Uterus (tissue), 4 donors: ENCODE measurements at places on chromosomes 13 and 19. TPM values are rescaled to one million over a fixed set of nuclear protein-coding genes. Genes with fewer than 3 reads are reported as not detected.
A peak's percentile ranks its signal among the peaks of the same experiment; 100 is the strongest.

DNA sequence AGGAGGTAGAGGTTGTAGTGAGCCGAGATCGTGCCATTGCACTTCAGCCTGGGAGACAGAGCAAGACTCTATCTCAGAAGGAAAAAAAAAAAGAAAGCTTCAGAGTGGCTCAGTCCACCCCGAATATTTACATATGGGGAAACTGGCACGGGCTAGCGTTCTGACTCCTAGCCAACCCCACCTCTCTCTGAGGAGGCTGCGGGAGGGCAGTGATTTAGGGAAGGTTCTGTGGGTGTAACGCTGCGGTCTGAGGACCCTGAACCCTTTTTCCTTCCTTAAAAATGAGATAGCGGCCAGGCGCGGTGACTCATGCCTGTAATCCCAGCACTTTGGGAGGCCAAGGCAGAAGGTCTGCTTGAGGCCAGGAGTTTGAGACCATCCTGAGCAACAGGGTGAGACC lies 5.0 kb downstream of the LRRC25 start:
- H3K27ac ChIP-seq = no peak overlapping the region
- H3K4me3 ChIP-seq = no peak overlapping the region
- peaks cover 5% of the 10 kb centered on the region for H3K27me3 ChIP-seq
- no peaks in the 10 kb centered on the region for H3K36me3 ChIP-seq
- no peaks in the 10 kb centered on the region for H3K4me1 ChIP-seq
- no peak for DNase-seq

The PSG7 gene
- not detected for total RNA-seq

DNA sequence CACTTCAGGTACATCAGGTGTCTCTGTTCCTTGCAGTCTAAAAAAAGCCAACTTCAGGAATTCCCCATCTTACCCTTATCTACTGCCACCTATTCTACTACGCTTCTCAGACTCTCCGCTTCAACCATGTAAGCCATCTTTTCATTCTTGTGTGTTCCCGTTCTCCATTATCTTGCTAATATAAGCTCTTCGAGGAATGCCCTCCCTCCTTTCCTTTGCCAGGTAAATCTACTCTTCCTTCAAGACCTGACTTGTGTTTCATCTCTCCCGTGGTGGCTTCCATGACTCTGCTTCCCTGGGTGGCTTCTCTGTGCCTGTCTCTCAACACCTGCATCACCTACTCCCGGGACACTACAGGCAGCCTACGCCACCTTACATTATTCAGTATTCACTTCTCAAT lies 42.3 kb upstream of the MEDAG start:
- H3K4me3 ChIP-seq = no peak overlapping the region
- DNase-seq = no peak
- no peaks in the 10 kb centered on the region for H3K36me3 ChIP-seq
- H3K27me3 ChIP-seq = no peaks in the 10 kb centered on the region
- H3K27ac ChIP-seq = peak overlapping the region; percentile 97

The CABP5 gene
- not detected for total RNA-seq

DNA sequence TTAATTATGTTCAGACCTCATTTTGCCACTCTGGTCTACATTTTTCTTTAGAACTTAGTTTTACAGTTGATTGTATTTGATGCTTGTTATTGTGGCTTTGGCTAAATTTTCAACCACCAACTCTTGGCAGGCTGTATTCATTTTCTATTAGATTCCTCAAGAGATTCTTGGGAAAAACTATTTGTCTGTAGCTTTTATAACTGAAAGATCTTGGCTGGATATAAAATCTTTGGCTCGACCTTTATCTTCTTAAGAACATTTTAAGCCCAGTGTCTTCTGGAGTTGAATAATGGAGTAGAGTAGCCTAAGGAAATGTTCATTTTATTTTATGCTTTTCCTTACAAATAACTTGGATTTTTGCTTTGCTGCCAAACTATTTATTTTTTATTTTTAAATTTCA lies 848.5 kb downstream of the PCDH17 start:
- H3K4me3 ChIP-seq = no peak overlapping the region
- DNase-seq = no peak
- H3K4me1 ChIP-seq = no peaks in the 10 kb centered on the region
- no peaks in the 10 kb centered on the region for H3K27me3 ChIP-seq
- H3K36me3 ChIP-seq = no peaks in the 10 kb centered on the region
- no peak overlapping the region for H3K27ac ChIP-seq

DNA sequence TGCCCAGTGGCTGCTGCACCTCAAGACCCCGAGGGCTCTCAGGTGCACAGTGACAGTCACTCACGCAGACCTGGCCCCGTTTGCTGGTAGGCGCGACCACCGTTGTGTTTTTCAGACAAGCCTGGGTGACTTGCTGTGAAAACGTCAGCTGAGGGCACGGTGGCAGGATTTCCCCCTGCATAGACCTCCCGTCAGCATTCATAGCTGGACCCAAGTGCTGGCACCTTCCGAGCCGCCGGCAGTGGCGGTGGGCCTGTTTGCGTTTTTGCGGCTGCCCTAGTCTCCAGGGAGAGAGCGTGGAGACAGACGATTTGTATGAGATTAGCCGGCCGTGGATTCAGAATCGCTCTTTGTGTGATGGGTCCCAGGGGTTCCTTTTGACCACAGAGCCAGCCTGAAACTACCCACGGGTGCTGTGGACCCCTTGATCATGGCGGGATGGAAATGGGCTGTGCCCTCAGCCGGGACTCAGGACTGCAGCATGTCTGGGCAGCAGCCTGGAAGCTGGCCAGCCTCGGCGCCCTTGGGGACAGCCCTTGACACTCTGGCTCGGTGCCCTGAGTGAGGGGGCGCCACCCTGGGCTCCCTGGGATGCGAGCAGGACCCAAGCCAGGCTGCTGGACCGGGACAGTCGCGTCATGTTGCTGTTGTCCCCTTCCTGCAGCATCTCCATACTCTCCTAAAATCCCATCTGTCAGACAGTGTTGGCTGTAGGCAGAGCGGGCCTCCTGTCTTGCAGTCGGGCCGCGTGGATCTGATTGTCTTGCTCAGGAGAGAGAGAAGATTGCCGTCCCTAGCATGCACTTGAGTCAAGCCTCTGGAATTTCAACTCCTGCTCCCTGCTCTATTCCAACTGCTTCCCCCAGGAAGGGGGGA lies 8.6 kb downstream of the KDM4B start:
- H3K4me1 ChIP-seq = peaks cover 24% of the 10 kb centered on the region
- DNase-seq = peak; percentile 75
- H3K4me3 ChIP-seq = peak overlapping the region; percentile 11
- no peaks in the 10 kb centered on the region for H3K27me3 ChIP-seq
- H3K27ac ChIP-seq = peak overlapping the region; percentile 96
- no peaks in the 10 kb centered on the region for H3K36me3 ChIP-seq

The NLRP11 gene
- total RNA-seq = not detected

The MAB21L1 gene
- not detected for total RNA-seq

DNA sequence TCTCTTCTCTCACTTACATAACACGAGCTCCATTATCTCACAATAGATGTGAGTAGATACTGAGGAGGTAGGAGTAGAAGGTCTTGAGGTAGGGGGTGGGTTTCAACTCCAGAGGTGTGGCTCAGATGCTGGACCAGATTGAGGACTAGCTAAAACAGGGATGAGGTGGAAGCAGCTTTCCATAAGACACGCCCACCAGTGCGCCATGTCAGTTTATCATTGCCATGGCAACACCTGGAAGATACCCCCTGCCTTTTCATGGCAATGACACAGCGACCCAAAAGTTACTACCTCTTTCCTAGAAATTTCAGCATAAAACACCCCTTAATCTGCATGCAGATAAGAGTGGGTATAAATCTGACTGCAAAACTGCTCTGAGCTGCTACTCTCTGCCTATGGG lies 44.1 kb downstream of the KCTD15 start:
- no peak overlapping the region for H3K27ac ChIP-seq
- DNase-seq = no peak
- no peaks in the 10 kb centered on the region for H3K4me1 ChIP-seq
- no peak overlapping the region for H3K4me3 ChIP-seq

DNA sequence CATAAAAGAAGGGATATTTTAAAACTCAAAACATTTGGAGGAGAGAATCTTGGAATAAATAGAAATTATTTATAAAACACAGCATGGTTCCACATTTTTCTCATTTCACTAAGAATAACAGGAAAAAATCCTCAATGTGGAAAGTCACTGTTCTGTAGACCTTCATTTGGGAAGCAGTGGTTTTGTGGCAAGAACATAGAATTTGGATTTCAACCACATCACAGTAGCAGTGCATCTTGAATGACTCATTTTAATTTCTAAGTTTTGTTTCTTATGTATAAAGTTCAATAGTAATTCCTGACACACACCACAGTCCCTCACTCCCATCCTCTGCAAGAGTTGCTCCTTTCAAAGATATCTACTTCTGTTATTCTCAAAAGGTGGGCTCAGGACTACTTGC lies 264.0 kb downstream of the ENOX1 start:
- DNase-seq = no peak
- no peak overlapping the region for H3K4me3 ChIP-seq
- no peak overlapping the region for H3K27ac ChIP-seq
- H3K36me3 ChIP-seq = no peaks in the 10 kb centered on the region
- no peaks in the 10 kb centered on the region for H3K4me1 ChIP-seq

GRCh38 chr13:50370303-50370950 lies 355.2 kb downstream of the KCNRG start:
- no peak overlapping the region for H3K4me3 ChIP-seq
- H3K4me1 ChIP-seq = no peaks in the 10 kb centered on the region
- no peaks in the 10 kb centered on the region for H3K36me3 ChIP-seq
- no peak for DNase-seq
- H3K27me3 ChIP-seq = no peaks in the 10 kb centered on the region

- no peak overlapping the region for H3K4me3 ChIP-seq
- no peaks in the 10 kb centered on the region for H3K36me3 ChIP-seq
- no peaks in the 10 kb centered on the region for H3K4me1 ChIP-seq
- no peaks in the 10 kb centered on the region for H3K27me3 ChIP-seq
- H3K27ac ChIP-seq = no peak overlapping the region
- DNase-seq = no peak
These were observed 102.4 kb downstream of the ZNF486 start for GRCh38 chr19:20269461-20269860.

DNA sequence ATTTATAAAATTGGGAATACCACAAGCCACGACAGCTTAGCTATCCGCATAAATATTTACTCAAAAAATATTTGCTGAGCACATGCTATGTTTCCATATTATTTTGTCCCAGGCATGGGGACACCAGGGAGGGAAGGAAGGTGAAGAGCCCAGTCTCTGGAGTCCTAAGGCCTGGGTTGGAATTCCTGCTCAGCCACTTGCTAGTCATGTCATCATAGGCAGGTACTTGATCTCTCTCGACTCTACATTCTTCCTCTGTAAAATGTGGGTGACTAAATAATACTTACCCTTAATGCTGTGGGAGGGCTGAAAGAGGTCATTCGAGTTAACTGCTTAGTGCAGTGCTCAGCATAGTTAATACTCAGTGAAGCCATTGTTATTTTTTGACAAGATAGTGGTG lies 4.3 kb upstream of the RNASEH2B start:
- H3K4me1 ChIP-seq = no peaks in the 10 kb centered on the region
- no peak overlapping the region for H3K27ac ChIP-seq
- no peaks in the 10 kb centered on the region for H3K27me3 ChIP-seq
- no peak for DNase-seq

The ZNF560 gene
- total RNA-seq = not detected

The CRX gene
- not detected for total RNA-seq

GRCh38 chr13:37960427-37960826 lies 90.9 kb upstream of the TRPC4 start:
- H3K4me1 ChIP-seq = no peaks in the 10 kb centered on the region
- H3K36me3 ChIP-seq = no peaks in the 10 kb centered on the region
- no peak overlapping the region for H3K27ac ChIP-seq
- no peak overlapping the region for H3K4me3 ChIP-seq

DNA sequence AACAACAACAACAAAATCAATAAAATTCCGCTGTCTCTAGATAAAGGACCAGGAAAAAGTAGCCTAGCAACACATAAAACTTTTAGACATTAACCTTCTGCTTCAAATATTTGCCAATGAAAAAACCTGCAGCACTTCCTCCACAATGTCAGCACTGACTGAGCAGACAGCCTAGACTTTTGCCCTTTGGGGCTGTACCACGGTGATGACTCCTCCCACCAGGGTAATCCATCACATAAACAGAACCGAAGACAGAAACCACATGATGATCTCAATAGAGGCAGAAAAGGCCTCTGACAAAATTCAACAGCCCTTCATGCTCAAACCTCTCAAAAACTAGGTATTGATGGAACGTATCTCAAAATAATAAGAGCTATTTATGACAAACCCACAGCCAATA lies 30.2 kb upstream of the TRPC4 start:
- no peak for DNase-seq
- H3K36me3 ChIP-seq = no peaks in the 10 kb centered on the region
- no peaks in the 10 kb centered on the region for H3K27me3 ChIP-seq

GRCh38 chr19:52734331-52734892 lies 432 bp downstream of the ZNF611 start:
- H3K4me1 ChIP-seq = no peaks in the 10 kb centered on the region
- H3K27ac ChIP-seq = peak overlapping the region; percentile 88
- H3K4me3 ChIP-seq = peak overlapping the region; percentile 66
- peak; percentile 21 for DNase-seq

- no peaks in the 10 kb centered on the region for H3K36me3 ChIP-seq
- no peak for DNase-seq
- no peak overlapping the region for H3K27ac ChIP-seq
These were observed 99.6 kb downstream of the PAN3 start for GRCh38 chr13:28237944-28238343.

GRCh38 chr19:47104680-47105079 lies 8.9 kb downstream of the ZC3H4 start:
- no peak for DNase-seq
- H3K36me3 ChIP-seq = no peaks in the 10 kb centered on the region
- no peak overlapping the region for H3K4me3 ChIP-seq

DNA sequence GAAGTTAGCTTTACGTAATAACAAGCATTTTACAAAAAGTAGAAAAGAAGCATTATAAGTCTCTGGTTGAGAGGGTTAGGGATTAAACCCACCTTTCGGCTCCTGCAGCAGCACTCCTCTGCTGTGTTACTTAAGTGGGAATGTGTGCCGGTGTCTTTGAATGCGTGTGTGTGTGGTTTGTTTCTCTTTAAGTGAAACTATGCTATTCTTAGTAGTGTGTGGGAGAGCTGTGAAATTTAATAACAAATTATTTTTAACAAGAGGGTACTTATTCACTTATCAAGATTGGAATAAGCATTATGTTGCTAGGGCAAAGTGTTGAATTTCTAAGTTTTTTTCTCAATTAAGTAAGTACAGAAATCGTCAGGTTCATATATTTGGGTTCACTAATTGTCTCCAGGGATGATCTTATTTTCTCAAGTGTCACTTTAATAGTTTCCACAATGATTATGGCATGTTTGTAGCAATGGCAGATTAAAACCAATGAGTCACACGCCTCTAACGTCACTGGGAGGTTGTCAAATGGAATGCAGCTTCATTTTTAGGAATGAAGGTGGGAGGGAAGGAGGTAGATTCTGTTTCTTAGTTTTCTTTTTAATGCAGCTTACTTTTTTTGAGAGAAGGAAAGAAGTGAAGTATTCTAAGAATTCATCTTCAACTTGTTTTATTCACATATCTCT lies 151.3 kb downstream of the LMO7 start:
- H3K36me3 ChIP-seq = no peaks in the 10 kb centered on the region
- H3K27ac ChIP-seq = no peak overlapping the region
- DNase-seq = no peak
- no peaks in the 10 kb centered on the region for H3K27me3 ChIP-seq
- H3K4me1 ChIP-seq = no peaks in the 10 kb centered on the region
